ENCODE measurements at places on chromosomes 7 and 10. TPM values are rescaled to one million over a fixed set of nuclear protein-coding genes. Genes with fewer than 3 reads are reported as not detected.

The LRMDA gene
- 4.5 TPM for total RNA-seq

The MTERF1 gene
- 23.6 TPM for total RNA-seq

The PLEKHA8 gene
- 30.6 TPM for total RNA-seq

The ZNF32 gene
- 59.9 TPM for total RNA-seq

The ATG9B gene
- total RNA-seq, result 2.4 TPM

The FAM24B gene
- 2.9 TPM for total RNA-seq

The PTPRZ1 gene
- 138 TPM for total RNA-seq

The TMEM176A gene
- 1.2 TPM for total RNA-seq

The POU6F2 gene
- 3.3 TPM for total RNA-seq

The PHYHIPL gene
- total RNA-seq, result 17.1 TPM

GRCh38 chr7:25031432-25031831 lies 51.5 kb upstream of the OSBPL3 start:
- no peak for DNase-seq

- no peak for DNase-seq
These were observed 198.2 kb downstream of the PPP1R9A start for GRCh38 chr7:95105627-95106026.

- DNase-seq, result no peak
These were observed 54.1 kb downstream of the ZNF248 start for GRCh38 chr10:37803269-37803668.

DNA sequence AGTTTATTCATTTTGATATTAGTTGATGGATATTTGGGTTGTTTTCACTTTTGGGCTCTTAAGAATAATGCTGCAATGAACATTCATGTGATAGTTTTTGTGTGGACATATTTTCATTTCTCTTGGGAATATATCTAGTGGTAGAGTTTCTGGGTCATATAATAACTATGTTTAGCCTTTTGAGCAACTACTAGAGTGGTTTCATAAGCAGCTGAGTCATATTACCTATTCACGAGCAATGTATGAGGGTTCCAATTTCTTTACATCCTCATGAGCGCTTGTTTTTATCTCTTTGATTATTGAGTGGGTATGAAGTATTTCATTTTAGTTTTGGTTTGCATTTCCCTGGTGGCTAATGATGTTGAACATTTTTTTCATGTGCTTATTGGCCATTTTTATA lies 182.6 kb downstream of the PON1 start:
- no peak for DNase-seq

GRCh38 chr7:26233902-26234511 lies 32.5 kb downstream of the CBX3 start:
- DNase-seq, result no peak

DNA sequence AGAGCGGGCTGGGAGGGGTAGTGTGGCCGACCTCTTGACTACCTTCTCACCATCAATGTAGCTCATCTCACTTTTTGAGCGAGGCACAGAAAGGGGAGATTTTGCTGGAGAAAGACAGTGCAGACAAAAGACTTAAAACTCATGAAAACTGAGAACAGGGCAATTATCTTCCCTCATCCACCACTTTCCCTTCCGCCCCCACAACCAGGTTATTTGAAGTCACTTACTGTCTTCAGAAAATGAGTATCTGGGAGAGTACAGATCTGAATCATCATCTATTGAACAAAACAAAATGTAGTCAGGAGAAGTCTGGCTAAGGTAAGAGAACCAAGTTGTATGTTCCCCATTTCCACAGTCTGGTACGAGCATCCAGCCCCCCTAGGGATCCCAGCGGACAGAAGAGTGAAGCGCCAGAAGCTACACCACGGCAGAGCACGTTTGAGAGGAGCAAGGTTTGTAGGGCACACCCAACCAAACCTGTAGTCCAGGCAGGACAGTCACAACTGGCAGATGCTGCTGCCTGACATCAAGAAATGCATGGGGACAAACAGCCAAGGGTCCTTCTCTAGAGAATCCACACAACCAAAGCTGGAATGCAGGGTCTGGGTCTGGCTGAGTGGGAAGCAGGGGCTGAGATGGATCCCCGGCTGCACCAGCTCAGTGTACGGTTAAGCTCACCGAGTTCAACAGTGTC lies 93.4 kb upstream of the PDLIM1 start:
- DNase-seq, result no peak

- DNase-seq, result no peak
These were observed 28.4 kb downstream of the OR13A1 start for GRCh38 chr10:45286980-45287379.

- DNase-seq, result no peak
These were observed 9.9 kb upstream of the DPYSL4 start for GRCh38 chr10:132176623-132177500.

DNA sequence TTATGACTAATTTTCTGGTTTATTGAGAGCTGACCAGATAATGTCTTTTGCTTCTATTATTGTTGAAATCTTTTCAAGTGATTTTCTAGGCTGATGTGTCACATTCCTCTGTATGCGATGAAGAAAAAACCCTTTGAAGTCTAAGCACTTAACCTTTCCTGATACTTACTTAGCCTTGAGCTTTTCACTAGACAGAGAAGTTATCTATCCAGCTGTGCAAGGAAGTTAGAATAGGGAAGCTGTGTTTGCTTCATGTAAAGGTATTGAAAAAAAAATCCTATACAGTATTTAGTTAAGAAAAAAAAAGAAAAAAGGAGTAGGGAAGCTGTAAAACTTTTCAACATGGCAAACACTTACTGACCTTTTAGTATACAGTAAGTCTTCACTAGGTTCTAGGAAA lies 117.6 kb upstream of the DNAJB12 start:
- DNase-seq, result no peak

DNA sequence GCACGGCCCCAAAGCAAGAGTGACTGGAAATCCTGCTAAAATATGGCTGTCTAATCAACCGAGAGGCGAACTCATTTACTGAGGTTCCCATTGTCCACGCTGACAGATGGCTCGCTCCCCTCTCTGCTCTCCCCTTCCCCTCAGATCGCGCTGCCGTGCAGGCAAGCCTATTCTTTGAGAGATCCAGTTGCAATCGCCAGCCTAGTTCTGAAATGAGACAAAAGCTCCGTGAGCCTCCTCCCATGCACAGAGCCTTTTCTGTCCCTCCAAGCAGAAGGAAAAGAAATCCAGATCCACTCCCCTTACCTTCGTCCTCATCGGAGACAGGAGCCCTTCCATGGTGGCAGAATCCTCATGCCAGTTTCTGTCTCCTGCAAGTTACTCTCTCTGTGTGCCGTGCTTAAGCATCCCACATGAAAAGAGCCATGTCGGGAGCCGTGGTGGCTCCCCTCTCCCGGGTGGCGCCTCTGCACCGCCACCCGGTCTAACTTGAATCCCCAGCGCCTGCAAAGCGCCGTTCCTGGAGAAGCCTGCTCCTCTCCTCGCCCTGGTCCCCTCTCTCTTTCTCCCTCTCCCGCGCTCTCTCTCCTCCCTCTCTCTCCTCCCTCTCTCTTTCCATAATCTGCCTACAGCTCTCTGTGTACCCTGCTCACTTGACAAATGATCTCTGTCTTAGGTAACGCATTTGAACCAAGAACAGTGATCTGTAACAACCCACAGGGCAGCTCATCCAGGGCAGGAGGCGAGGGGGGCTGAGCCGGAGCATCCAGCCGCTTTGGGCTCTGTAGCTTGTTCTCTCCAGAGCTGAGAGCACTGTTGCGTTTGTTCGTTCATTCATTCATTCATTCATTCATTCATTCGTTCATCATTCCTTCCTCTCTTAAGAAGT lies 156.8 kb downstream of the FRMD4A start:
- no peak for DNase-seq

- no peak for DNase-seq
These were observed 2.1 kb downstream of the SHH start for GRCh38 chr7:155809947-155810769.

- no peak for DNase-seq
These were observed 764.0 kb upstream of the IGFBP3 start for GRCh38 chr7:46685051-46685450.

DNA sequence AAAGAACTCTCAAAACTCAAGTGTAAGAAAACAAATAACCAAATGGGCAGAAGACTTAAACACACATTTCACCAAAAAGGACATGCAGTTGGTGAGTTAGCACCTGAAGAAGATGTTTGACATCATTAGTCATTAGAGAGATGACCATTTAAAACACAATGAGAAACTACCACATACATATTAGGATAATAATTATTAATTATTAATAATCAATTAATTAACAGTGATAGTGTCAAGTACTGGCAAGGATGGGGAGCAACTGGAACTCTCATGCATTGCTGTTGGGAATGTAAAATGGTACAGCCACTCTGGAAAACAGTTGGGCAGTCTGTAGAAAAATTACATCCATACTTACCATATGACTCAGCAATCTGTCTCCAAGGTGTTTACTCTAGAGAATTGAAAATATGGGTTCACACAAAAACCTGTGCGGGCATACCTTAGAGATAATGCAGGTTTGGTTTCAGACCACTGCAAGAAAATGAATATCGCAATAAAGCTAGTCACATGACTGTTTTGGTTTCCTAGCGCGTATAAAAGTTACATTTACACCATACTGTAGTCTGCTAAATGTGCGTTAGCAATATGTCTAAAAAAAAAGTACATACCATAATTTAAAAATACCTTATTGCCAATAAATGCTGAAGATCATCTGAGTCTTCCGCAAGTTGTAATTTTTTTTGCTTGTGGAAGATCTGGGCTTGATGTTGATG lies 30.3 kb downstream of the ARID5B start:
- no peak for DNase-seq

DNA sequence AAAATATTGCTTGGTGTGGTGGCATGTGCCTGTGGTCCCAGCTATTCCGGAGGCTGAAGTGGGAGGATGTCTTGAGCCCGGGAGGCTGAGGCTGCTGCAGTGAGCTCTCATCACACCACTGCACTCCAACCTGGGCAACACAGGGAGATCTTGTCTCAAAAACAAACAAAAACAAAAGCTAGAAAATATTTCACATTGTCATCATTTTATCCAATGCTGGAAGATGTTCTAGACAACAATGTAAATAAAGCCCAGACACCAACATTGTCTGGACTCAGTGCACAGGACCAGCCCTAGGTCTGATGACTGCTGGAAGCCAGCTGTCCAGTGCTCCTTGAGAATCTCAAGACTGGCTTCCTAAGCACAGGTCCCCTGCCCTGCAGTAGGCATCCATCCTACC lies 13.5 kb downstream of the SEPHS1 start:
- no peak for DNase-seq

DNA sequence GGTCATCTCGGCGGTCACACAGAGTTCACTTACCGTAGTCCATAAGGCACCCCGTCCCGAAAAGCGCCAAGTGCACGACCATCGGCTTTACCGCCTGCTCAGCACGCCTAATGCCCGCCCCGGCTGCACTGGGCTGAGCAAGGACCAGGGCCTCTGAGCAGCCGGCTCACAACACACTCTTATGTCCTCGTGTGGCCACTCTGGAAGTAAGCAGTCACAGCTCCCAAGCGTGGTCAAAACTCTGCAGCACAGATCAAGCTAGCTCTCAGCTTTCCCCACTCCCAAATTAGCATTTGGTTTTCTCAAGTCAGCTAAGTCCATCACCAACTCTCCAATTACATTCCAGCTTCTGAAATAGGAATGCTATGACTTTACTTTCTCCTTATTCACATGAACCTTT lies 57.7 kb downstream of the MAD1L1 start:
- no peak for DNase-seq

DNA sequence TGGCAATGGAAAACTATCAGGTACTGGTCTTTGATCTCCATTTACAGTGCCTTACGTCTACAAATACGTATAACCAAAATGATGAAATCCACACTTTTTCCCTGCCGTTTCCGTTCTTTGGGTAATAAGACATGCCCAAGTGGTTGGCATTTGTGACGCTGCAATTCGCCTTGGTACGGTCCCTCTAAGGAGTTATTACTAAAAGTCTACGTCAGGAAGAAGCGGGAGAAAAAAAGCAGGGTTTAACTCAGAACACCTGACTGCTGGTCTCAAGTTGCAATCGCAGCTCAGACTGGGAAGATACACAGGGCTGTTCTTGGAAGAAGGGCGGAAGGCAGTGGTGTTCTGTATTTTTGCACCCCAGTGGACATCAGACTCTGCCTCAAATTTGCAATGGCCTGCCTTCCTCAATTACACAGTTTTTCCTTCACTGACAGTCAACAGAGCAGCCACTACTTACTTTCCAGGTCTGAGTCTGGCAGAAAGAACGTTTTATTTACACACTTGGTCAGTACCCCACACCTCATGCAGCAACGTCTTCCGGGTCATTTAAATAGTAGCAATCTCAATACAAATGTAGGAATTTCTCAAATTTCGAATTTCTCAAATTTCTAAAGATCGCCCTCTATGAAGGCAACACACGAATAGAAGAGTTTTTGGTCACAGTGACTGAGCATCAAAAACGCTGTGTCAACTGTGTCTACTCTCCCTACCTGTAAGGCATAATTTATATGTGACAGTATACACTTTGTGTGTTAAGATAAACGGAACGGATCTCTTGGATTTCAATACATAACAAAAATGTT lies 2.1 kb downstream of the BAIAP2L1 start:
- DNase-seq, result no peak

GRCh38 chr10:30813872-30814481 lies 184.4 kb upstream of the LYZL2 start:
- no peak for DNase-seq

DNA sequence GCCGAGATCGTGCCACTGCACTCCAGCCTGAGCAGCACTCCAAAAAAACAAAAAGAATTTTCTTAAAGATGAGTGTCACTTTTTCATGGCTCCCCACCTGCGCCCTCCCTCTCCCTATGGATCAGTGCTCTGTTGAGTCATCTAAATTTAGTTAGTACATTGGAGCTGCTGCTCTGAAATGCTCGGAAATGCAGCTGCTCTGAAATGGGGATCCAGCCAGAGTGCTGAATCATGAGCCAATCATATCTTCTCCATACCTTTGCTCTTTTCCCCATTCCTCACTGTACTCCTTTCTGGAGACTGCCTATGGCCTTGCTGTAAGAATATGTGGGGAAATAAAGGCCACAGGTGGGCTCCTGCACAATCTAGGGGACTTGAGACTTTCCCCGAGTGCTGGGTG lies 188.8 kb downstream of the ZNF438 start:
- no peak for DNase-seq

- no peak for DNase-seq
These were observed 156.9 kb upstream of the C7orf33 start for GRCh38 chr7:148433521-148434180.

GRCh38 chr10:70494966-70495365 lies 16.4 kb downstream of the PALD1 start:
- no peak for DNase-seq

DNA sequence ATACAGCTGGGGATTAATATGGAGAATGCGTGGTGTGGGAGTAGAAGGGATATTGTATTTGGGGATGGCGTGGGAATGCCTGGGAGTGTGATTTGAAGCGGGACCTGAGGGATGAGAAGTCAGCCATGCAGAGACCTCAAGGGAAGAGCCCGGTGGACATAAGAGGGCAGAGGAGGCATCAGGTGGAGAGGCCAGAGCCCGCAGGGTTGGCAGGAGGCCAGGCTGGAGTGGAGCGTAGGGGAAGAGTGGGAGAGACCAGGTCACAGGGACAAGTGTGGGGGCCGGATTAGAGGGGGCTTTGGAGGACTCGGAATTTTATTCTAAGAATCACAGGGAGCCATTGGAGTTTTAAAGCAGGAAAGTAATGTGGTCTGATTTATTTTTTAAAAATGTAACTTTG lies 2.0 kb downstream of the NDUFB2 start:
- no peak for DNase-seq
